ENCODE measurements at places on chromosomes 6 and 20.

GRCh38 chr20:33104336-33104735 is 24.9 kb downstream of the BPIFB4 start:
- DNase-seq, result no peak

DNA sequence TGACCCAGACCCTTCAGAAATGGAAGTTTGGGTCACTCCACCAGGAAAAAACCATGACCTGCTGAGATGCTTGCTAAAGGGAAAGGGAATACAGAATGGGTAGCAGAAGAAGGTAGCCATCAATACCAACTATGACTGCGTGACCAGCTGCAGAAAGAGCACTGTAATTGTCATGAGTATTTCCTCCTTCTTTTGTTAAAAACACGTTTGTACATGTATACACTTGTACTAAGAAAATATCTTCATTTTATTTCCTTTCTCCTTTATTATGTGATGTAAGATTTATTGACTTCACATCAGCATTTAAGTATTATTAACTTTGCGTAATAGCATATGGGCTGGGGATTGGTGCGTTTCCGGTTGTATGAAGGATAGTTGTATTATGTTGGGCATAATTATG is 12.6 kb upstream of the MUC21 start:
- no peak for DNase-seq

GRCh38 chr6:156167625-156168071 is 609.5 kb upstream of the ARID1B start:
- no peak for DNase-seq

GRCh38 chr6:102812242-102812641 is 1418.7 kb downstream of the GRIK2 start:
- DNase-seq, result no peak

GRCh38 chr6:90703336-90703735 is 116.5 kb upstream of the MAP3K7 start:
- no peak for DNase-seq

DNA sequence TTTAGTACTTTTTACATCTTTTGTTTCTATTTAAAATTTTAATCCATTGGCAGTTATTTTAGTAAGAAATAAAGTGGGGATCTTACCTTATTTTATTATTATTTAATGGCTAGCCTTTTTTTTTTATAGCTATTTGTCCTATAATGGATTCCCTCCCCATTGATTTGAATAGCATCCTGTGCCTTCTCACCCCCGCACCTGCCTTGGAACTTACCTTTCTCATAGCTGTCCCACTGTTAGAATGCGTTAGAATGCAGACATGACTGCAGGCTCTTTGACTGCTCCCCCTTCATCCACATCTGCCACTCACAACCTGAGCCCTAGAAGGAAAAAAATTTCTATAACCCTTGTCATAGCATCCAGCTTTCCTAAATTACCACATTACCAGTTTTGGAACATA is 9.1 kb downstream of the PKIB start:
- DNase-seq, result no peak

- DNase-seq, result no peak
Measured at GRCh38 chr6:138450445-138450844, 46.4 kb downstream of the HEBP2 start.

- no peak for DNase-seq
Measured at GRCh38 chr20:61519488-61519887, 267.4 kb downstream of the CDH4 start.

- DNase-seq, result no peak
Measured at GRCh38 chr20:31538326-31538725, 24.1 kb downstream of the HM13 start.

Measured in SHP77 treated with DMSO at 0.1 percent for 48 hours (cell line).